ENCODE measurements at places on chromosomes 2 and 18.

- DNase-seq, result no peak
These were observed 233.5 kb upstream of the ZEB2 start for GRCh38 chr2:144753416-144753815.

DNA sequence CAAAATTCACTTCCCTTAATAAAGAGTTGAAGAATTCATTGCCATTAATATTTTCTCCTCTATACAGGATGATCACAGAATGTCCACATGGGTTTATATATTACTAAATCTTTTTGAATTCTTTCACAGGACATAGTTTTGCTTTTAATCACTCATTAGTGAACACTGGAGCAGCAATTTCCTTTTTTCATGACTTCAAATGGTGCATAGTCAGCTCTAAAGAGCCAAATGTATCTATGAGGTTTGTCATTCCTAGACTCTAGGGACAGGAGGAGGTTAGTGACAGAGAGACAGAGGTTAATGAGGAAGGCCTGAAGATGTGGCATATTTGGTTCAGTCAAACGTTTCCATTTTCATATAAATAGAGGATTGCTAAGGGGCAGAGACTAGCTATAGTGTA lies 111.8 kb downstream of the FSHR start:
- no peak for DNase-seq

- no peak for DNase-seq
These were observed 41.4 kb upstream of the ALPP start for GRCh38 chr2:232336981-232337720.

DNA sequence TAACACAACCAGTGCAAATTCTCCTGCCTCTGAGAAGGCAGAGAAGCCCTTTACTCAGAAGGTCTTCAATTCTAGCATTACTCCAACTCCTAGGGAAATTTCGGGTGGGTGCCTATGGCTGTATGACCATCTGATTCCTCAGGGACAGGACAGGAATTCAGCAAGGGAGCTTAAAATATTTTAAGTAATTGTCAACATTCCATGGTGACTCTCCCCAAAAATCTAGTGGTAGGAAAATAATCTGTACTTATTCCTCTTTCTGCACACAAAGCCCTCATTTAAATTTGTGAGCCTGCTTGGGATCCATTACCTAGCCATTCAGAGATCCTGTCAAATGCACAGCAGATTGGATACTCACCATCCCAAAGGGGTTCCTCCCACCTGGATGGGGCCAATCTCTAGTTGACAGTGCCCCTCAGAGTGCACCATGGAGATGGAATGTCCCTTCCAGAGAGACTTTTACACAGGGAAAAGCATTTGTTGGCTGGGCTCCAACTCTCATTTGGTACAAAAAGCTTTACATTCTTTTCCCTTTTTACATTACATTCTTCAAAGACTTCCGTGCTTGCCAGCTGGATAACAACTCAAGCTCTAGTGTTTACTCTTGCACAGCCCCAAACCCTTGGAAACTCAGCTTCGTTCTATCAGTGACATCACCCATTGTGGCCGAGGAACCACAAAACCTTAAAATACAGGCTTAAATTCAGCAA lies 3.1 kb upstream of the TMEM150A start:
- no peak for DNase-seq
